RWPE1 (cell line): ENCODE measurements at places on chromosomes 3 and 15.
A peak's percentile ranks its signal among the peaks of the same experiment; 100 is the strongest.

GRCh38 chr3:136381051-136381450, 130.9 kb downstream of the PCCB start:
- no peak for DNase-seq

DNA sequence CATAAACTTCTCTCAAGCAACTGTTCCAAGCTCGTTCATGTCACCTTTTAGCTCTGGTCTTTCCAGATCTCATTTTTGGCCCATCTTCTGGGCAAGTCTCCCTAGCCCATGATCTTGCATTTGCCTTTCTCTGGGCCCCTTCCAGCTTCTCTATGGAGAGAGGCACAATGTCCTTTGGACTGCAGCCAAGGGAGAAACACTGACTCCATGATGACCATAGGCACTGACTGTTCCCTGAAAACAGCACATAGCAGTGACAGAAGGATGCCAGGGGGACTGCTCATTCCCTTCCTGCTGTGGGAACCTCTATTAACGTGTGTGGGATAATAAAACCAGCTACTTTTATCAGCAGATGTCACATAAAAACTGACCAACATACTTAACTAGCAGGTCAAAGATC, 60.3 kb downstream of the STRIT1 start:
- DNase-seq: peak; percentile 14

GRCh38 chr15:80699981-80700380, 4.9 kb downstream of the ABHD17C start:
- no peak for DNase-seq

- no peak for DNase-seq
These were observed 154.5 kb upstream of the TBL1XR1 start for GRCh38 chr3:177351757-177352158.

- DNase-seq: no peak
These were observed 34.7 kb downstream of the ADAMTS9 start for GRCh38 chr3:64653101-64653500.

- DNase-seq: no peak
These were observed 47.9 kb downstream of the QTRT2 start for GRCh38 chr3:114104414-114104813.

DNA sequence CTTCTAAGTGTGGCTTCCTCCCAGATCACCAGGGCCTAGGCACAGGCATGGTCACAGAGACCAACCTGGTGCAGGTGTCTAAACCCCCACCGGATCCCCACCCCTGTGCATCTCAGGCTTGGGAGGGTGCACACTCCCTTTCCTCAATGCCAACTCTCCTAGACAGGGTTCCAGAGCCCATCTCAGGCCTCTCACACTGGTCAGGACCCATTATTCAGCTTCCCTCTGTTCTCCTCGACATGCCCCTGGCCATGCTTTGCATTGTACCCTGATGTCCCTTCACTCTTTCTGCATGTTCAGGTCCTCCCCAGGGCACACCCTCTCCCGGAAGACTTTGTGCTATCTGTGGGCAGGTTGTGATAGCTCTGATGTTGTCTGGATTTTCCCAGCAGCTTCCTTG, 23.5 kb downstream of the FGD5 start:
- no peak for DNase-seq

DNA sequence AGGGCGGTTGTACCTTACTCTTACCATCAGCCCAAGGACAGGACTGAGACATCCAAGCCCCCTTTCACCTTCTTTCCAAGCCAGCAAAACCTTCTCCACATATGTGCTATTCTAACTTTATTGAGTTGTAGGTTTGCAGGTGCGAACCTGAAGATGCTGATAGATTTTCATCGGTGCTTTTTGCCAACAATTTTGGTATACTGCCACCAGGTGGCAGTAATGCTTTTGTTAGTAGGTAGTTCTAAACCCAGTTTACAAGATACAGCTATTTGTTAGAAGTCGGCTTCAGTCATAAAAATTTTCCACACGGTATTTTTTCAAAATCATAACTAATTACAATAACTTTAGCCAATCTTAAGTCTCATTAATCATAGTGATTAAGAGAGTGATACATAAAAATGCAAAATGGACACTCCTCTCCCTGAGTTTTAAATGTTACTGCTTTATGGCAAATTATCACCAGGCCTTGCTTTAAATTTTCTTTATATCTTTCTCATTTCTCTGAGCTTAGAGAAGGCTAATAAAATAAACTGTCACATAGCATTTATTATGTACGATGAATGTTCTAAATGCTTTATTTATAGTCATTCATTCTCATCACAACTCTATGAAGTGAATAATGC, 636 bp downstream of the TBC1D21 start:
- peak; percentile 60 for DNase-seq

DNA sequence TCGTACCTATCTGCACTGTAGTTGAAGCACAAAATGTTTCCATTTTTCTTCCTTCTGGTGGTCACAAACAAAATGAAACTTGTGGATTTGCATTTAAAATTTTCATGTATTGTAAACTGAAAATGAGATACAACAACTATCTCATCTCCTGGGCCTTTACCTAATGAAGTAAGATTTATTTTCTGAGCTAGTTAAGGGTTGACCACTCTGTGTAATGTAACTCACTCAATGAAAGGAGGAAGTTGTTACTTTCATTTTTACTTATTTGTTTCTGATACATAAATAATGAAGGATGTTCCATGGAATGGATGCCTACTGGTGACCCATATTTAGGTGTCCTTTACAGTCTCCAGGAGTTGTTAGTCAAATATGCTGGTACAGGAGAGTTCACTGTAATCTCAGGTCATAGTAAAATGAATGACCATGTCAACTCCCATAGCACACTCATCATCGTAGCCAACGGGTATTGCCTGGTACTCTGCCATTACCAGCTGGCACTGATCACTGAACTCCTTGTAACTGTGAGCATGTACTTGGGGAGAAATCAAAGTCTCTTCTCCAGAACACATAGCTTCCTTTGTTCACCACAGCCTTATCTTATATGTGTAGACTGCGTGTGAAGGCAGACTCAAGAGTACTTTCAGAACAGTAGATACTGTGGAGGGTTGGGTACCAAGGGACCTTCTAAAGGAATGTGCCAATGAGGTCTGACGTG, 474.2 kb upstream of the ROBO2 start:
- DNase-seq: no peak

DNA sequence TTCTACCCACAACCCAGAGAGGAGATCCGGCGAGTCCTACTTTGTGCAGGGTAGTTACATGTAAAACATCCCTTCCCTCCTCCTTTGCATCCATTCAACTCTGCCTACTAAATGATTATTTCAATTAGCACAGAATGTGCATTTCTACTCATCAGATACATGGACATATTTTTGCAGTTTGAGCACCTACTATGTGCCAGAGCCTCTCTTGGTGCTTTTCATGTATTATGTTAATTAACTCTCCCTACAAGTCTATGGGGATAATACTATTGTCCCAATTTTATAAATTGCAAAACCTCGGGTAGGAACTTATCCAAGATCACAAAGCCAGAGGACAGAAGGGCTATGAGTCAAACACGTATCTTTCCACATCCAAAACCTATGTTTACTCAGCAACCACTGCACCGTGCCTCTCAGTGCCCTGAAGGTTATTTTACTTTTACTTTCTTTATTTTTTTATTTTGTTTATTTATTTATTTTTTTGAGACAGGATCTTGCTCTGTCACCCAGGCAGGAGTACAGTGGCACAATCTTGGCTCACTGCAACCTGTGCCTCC, 432.8 kb downstream of the MAGI1 start:
- no peak for DNase-seq

- peak; percentile 97 for DNase-seq
These were observed 1.3 kb upstream of the KLHL40 start for GRCh38 chr3:42683875-42684598.

DNA sequence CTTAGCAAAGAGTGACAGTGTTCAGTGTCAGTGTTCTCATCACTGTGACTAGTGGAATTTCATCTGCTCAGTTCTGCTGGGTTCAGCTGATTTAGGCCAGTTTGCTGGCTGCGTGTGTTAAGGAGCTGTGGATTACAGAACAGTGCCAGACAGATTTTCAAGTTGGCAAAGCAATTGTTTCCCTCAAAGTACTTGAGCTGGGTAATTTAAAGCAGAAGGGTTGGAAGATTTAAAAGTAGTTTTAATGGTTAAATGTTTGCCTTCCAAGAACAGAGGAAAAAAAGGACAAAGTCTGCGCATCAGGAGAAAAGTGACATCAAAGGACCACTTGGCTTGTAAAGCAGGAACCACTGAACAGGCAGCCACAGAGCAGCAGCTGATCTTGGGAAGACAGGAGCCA, 8.7 kb downstream of the ESYT3 start:
- DNase-seq: no peak

DNA sequence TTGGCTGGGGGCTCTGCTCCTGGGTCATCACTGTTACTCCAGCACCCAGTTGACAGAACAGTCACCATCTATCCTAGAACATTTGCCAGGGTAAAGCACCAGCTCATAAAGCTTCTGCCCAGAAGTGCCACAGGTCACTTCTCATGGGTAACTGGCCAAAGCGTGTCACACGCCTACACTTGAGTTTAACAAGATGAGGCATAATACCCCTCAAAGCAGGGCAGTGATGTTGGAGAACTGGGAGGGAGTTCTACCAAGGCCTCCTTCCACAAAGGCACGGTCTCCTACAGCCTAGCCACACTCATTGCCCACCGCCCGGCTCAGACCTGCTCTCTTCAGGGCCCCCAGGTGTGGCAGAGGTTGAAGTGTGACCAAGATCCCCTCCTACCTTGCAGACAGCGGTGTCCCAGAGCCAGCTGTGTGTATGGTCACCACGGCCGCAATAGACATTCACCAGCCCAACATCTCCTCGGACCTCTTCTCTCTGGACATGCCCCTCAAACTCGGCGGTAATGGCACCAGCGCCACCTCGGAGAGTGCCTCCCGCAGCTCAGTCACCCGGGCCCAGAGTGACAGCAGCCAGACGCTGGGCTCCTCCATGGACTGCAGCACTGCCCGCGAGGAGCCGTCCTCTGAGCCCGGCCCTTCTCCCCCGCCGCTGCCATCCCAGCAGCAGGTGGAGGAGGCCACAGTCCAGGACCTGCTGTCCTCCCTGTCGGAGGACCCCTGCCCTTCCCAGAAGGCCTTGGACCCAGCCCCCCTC, 107.7 kb downstream of the ETFA start:
- DNase-seq: no peak

- DNase-seq: no peak
These were observed 15.3 kb downstream of the RLBP1 start for GRCh38 chr15:89205991-89206585.

- no peak for DNase-seq
These were observed 65.5 kb downstream of the FSIP1 start for GRCh38 chr15:39717134-39717533.

DNA sequence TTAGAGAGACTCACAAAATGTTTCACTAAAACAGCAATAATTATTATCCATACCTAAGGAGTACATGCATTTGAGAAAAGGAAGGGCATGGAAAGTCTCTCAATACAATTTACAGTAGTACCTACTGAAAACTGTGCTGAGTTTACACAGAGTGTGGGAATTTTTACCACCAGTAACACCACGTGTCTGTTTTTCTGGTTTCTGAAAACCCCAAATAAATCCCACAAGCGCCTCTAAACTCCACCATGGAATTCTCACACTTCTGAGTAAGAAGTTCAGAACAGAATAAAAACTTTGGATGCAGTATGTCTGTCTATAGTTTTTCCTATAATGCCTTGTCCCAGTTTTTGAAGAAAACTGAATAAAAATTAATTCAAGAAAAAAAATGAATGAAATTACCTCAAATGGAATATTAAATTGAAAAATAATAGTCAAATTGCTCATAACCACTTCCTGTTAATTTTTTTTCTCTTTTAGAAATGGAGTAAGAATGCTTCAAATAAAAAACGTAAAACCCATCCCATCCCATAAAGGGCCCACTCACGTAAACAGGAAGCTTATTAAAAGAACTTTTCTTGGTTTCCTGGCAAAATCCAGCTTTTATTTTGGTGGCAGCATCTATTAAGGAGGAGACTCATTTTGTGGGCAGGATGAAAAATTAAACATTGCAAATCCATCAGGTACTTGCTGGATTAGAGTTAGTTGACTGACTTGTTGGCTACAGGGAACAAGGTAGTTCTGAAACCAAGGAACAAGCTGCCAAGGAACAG, 378.1 kb downstream of the TIGIT start:
- DNase-seq: no peak

- DNase-seq: no peak
These were observed 83.5 kb upstream of the ABHD17C start for GRCh38 chr15:80611543-80612080.

DNA sequence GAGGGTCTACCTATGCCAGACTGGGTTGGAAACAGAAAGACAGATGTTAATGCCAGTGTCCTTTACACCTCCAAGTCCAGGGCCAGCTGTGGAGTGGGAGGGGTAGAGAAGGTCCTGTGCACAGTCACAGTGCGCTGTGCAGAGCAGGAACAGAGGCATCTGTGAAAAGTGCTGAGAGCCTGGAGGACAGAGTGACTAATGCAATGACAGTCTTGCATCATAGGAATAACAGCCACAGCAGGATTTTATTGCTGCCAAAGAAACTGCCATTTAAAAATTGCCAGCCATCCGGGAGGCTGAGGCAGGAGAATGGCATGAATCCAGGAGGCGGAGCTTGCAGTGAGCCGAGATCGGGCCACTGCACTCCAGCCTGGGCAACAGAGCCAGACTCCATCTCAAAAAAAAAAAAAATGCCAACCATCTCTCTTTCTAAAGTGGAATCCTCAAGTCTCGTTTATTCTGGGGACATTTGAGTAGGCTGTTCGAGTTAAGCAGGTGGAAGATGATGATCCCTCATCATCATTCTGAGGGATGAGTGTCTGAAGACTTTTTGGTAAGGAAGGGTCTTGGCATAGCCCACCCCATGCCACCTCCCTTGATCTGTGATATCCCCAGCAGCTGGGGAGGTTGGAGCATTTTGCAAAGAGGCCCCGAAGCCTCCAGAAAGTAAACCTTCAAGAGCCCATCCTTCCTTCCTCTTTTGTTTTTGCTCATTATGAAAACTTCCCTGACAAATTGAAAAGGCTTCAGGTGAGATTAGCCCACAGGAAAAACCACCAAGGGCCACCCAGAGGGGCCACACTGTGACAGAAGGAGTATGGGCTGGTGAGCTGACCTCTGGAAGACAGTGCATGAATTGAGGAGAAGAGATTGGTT, 7.7 kb downstream of the CCR2 start:
- DNase-seq: peak; percentile 19

DNA sequence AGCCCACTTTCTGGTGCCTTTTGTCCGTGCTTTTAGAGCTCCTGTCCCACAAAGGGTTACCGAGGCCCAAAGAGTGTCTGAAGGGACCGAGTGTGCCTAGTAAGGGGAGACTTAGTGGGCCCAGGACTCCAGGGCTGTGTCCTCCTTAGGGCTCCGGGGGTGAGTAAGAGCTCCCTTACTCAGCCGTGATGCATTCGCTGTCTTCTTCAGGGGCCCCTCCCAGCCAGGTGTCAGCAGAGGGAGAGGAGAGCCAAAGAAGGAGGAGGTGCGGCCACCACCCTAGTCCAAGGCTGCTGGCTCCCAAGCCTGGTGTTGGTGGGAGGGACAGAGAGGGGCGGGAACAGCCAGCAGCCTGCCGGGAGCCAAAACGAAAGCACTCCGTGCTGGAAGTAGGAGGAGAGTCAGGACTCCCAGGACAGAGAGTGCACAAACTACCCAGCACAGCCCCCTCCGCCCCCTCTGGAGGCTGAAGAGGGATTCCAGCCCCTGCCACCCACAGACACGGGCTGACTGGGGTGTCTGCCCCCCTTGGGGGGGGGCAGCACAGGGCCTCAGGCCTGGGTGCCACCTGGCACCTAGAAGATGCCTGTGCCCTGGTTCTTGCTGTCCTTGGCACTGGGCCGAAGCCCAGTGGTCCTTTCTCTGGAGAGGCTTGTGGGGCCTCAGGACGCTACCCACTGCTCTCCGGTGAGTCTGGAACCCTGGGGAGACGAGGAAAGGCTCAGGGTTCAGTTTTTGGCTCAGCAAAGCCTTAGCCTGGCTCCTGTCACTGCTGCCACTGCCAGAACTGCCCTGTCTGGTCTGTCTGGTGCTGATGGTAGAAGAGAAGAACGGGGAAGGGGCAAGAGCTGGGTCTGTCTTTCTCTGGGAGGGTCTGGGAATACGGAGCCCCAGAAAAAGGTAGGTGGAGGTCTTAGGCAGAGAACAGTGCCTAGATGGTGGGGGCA, at the start of gene IL17RC:
TSS of gene IL17RC (plus strand) at position 365 of the 947 bp plus-strand sequence. CDS start at position 583, 218 bp downstream.
- peak; percentile 88 for DNase-seq
